ENCODE measurements at places on chromosomes 11 and 22. TPM values are rescaled to one million over a fixed set of nuclear protein-coding genes. Genes with fewer than 3 reads are reported as not detected.

Gene DAGLA
- 0.52 TPM for total RNA-seq

- no peak for DNase-seq
Measured at GRCh38 chr11:42974510-42975179, 337.2 kb upstream of the API5 start.

GRCh38 chr11:105538588-105538987 lies 71.3 kb upstream of the GRIA4 start:
- no peak for DNase-seq

GRCh38 chr22:25362215-25362882 lies 142.9 kb downstream of the CRYBB2 start:
- peak; percentile 39 for DNase-seq

Measured in NCI-H460 (cell line).